Memory B cell (primary cell): ENCODE measurements at places on chromosomes 2 and 18.

DNA sequence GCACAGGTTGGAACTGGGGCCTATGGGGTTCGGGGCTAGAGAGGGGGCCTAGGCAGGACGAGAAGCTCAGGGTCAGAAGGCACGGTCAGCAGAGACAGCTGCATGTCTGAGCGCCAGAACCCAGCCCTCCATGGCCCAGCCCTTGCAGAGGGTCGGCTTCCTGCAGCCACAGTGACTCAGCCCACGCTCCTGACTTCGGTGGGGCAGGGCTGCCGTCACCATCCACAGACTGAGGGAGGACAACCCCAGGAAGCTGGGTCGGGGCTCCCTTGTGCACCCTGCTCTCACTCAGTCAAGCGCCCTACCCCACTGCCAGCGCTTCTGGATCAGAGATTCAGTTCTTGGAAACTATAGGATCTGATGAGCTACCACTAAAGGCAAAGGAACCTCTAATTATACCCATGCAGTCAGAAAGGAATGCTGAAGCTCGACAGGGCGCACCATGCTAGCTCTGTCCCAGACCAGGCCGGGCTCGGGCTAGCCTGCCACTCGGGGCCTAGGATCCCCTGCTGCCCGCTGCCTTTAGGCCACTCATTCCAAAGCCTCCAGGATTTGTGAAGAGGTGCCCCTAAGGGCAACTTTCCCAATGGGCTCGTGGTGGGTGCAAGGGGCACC lies 3.0 kb downstream of the ACTR1B start:
- no peak overlapping the region for H3K4me3 ChIP-seq
- peaks cover 20% of the 10 kb centered on the region for H3K4me1 ChIP-seq
- H3K36me3 ChIP-seq = peaks cover 10% of the 10 kb centered on the region
- H3K27me3 ChIP-seq = no peaks in the 10 kb centered on the region

- no peak for DNase-seq
- H3K4me3 ChIP-seq = no peak overlapping the region
- H3K27ac ChIP-seq = no peak overlapping the region
- H3K27me3 ChIP-seq = no peaks in the 10 kb centered on the region
- no peaks in the 10 kb centered on the region for H3K36me3 ChIP-seq
Measured at GRCh38 chr18:10912790-10913545, 236.4 kb downstream of the PIEZO2 start.

DNA sequence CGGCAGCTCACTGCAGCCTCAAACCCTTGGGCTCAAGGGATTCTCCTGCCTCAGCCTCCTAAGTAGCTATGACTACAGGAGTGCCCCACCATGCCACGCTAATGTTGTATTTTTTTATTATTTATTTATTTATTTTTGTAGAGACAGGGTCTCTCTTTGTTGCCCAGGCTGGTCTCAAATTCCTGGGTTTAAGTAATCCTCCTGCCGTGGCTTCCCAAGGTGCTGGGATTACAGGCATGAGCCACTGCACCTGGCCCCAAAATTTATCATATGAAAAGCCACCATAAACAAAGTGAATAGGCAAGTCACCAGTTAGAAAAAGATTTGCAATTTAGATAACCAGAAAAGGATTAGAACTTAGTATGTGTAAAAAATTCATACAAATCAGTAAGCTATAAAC lies 138.6 kb upstream of the NCK2 start:
- DNase-seq = no peak
- H3K4me1 ChIP-seq = no peaks in the 10 kb centered on the region
- H3K27ac ChIP-seq = no peak overlapping the region
- H3K27me3 ChIP-seq = peaks cover 4% of the 10 kb centered on the region
- no peaks in the 10 kb centered on the region for H3K36me3 ChIP-seq

- H3K27ac ChIP-seq = no peak overlapping the region
- no peak overlapping the region for H3K4me3 ChIP-seq
- DNase-seq = no peak
- no peaks in the 10 kb centered on the region for H3K36me3 ChIP-seq
- H3K4me1 ChIP-seq = no peaks in the 10 kb centered on the region
- H3K27me3 ChIP-seq = no peaks in the 10 kb centered on the region
Measured at GRCh38 chr18:73409242-73409641, 541.5 kb upstream of the NETO1 start.

DNA sequence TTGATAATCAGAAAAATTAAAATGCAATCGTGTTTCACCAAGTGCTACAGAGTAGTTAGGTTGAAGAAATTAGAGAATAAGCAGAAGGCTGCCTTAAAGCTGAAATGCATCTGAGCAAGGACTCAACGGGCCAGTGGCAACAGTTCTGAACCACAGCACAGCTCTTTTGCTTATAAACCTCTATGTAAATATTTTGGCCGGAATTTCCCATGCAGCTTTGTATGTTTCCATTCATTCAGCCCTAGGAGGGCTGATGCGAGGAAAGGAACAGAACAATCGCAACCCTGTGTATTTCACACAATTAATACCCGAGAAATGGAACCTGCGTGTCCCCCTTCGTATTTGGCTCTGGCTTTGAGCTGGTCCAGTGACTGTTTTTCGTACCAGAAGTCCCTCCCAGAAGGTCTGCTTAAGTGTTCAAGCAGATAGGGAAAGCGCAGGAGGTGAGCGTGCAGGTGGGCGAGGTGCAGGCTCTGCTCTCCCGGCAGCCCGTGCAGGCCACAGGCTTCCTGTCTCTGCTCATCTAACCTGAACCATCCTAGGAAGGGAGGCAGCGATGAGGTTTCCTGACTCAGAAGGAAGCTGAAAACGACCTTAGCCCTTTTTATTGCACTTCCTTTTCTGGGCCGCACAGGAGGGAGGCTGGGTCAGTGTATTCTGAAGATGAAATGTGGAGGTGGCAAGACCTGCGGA lies 67.3 kb downstream of the ASB1 start:
- H3K27ac ChIP-seq = no peak overlapping the region
- peaks cover 11% of the 10 kb centered on the region for H3K4me1 ChIP-seq
- no peak for DNase-seq
- peaks cover 11% of the 10 kb centered on the region for H3K27me3 ChIP-seq

GRCh38 chr2:200750323-200750910 lies 61.3 kb upstream of the BZW1 start:
- no peak overlapping the region for H3K27ac ChIP-seq
- no peak for DNase-seq
- H3K4me3 ChIP-seq = no peak overlapping the region
- peaks cover 14% of the 10 kb centered on the region for H3K27me3 ChIP-seq
- H3K4me1 ChIP-seq = no peaks in the 10 kb centered on the region

- no peak for DNase-seq
- no peaks in the 10 kb centered on the region for H3K36me3 ChIP-seq
- peaks cover 19% of the 10 kb centered on the region for H3K4me1 ChIP-seq
- H3K4me3 ChIP-seq = no peak overlapping the region
- H3K27ac ChIP-seq = no peak overlapping the region
Measured at GRCh38 chr2:47715552-47715951, 67.4 kb upstream of the MSH6 start.

- no peak overlapping the region for H3K27ac ChIP-seq
- DNase-seq = no peak
- H3K4me1 ChIP-seq = peaks cover 19% of the 10 kb centered on the region
- no peaks in the 10 kb centered on the region for H3K36me3 ChIP-seq
- no peaks in the 10 kb centered on the region for H3K27me3 ChIP-seq
Measured at GRCh38 chr2:57890464-57890863, 156.1 kb upstream of the VRK2 start.

DNA sequence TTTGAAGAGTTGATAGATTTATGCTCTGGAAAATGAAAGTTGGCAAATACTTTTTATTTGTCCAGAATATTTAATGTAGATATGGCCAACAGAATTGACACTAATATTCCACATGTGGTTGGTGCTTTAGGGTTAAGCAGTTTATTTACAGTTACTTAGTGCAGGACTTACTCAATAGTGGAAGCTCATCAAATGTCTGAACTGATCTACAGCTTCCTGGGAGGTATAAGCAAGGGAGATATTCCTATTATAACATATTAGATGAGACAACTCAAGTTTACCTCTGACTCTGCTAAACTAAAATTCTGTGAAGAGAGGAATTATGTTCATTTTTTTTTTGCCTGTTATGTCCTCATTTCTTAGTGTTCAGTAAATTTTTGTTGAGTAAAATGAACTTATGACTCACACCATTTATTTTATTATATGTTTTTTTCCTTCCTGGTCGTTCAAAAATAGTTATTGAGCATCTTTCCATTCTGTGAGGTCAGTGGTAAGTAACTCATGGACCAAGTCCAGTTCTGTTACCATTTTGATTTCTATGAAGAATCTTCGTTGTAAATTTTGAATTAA lies 13.6 kb downstream of the ABI2 start:
- H3K27me3 ChIP-seq = no peaks in the 10 kb centered on the region
- H3K27ac ChIP-seq = no peak overlapping the region
- peaks cover 8% of the 10 kb centered on the region for H3K36me3 ChIP-seq
- H3K4me3 ChIP-seq = no peak overlapping the region
- no peak for DNase-seq
- no peaks in the 10 kb centered on the region for H3K4me1 ChIP-seq

- H3K27ac ChIP-seq = no peak overlapping the region
- no peaks in the 10 kb centered on the region for H3K4me1 ChIP-seq
- no peak for DNase-seq
- H3K27me3 ChIP-seq = peaks cover 12% of the 10 kb centered on the region
Measured at GRCh38 chr18:48033790-48034650, 103.6 kb upstream of the SMAD2 start.

DNA sequence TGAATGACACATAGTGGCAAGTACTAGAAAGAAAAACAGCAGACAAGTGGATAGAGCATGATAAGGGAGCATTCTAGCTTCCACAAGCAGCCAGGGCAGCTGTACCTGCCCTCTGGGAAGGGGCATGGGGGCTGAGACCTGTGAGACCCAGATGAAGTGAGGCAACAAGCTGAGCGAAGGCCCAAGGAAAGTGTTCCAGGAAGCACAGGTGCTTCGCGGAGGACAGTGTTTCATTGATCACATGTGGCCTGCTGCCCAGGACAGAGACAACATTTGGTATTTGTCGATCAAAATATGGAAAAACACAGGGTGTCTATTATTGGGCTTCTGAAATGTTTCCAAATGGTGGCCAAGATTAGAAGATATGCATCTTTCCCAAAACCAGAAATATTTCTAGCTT lies 149.1 kb downstream of the ZNF516 start:
- DNase-seq = no peak
- peaks cover 7% of the 10 kb centered on the region for H3K4me1 ChIP-seq
- no peak overlapping the region for H3K27ac ChIP-seq
- H3K36me3 ChIP-seq = no peaks in the 10 kb centered on the region
- H3K27me3 ChIP-seq = peaks cover 6% of the 10 kb centered on the region

GRCh38 chr2:208990716-208991115 lies 433.1 kb upstream of the MAP2 start:
- no peaks in the 10 kb centered on the region for H3K36me3 ChIP-seq
- DNase-seq = no peak
- no peak overlapping the region for H3K4me3 ChIP-seq
- H3K27ac ChIP-seq = no peak overlapping the region

DNA sequence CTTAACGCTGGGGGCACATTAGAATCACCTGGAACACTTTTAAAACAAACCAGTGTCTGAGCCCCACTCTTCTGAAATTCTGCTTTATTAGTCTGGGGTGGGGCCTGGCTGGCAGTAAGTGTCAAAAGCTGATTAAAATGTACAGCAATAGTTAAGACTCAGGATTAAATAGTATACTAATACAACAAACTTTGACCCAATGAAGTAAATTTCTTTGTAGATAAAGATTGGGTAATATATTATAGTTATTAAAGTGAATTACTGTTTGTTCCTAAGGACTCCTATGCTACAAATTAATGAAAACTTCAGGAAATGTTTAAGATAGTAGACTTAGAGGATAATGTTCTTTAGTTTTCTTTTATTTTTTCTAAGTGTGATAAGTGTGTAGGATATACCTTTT lies 160.9 kb downstream of the FAM124B start:
- no peaks in the 10 kb centered on the region for H3K4me1 ChIP-seq
- H3K27ac ChIP-seq = no peak overlapping the region
- peaks cover 5% of the 10 kb centered on the region for H3K27me3 ChIP-seq

DNA sequence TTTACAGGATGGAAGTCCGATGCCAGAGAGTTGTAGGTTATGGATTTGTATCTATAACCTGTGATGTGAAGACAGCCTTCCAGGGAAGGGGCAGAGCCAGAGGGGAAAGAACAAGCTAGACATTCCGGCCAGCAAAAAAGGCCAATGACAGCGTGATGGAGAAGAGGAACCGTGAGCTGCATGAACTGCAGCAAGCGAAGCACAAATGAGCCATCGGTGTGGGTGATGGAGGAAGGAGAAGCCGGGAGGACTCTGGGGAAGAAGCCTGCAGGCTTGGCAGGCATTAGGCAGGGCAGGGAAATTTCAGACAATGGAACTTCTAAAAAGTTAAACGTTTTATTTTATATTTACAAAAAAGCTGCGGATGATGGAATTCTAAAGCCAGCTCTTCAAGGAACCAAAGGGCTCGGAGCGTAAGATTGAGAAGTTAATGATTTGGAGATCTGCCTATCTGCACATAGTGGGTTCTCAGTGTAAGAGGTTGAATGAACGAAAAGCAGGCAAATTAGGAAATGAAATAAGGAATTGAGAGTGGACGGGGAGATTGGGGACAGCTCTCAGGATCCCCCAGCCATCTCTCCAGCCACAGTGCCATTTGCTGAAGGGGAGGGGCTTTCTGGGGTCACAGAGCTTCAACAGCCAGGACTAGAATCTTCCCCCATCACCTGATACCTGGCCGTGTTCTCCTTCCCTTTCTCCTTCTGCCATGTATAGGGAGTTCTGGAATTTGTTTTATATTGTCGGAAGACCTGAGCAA lies 28.4 kb downstream of the NGEF start:
- H3K4me1 ChIP-seq = peaks cover 3% of the 10 kb centered on the region
- no peak for DNase-seq
- no peak overlapping the region for H3K4me3 ChIP-seq
- H3K27me3 ChIP-seq = peaks cover 25% of the 10 kb centered on the region

DNA sequence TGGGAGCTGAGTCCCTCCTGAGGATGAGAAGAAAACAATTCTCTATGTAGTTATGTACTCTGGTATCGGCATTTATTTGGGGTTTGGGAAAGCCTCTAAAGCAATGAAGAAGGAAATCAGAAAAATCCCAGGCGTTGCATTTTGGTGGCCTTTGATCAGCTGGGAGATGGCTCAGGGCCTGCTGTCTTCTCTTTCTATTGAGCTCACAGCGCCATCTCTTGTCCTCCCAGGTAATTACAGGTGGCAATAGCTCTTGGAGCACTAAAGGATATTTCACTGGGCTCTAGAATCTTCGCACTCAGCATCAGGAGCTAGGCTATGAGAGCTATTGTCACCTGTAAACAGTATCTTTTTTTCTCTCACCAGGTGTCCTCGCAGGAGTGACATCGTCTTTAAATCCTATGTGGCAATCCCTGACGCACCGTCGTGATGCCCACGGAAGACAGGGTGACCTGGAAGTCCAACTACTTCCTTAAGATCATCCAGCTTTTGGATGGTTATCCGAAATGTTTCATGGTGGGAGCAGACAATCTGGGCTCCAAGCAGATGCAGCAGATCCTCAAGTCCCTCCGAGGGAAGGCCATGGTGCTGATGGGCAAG lies 76.1 kb upstream of the PMAIP1 start:
- H3K4me1 ChIP-seq = peaks cover 3% of the 10 kb centered on the region
- no peaks in the 10 kb centered on the region for H3K36me3 ChIP-seq
- DNase-seq = no peak
- no peak overlapping the region for H3K4me3 ChIP-seq

DNA sequence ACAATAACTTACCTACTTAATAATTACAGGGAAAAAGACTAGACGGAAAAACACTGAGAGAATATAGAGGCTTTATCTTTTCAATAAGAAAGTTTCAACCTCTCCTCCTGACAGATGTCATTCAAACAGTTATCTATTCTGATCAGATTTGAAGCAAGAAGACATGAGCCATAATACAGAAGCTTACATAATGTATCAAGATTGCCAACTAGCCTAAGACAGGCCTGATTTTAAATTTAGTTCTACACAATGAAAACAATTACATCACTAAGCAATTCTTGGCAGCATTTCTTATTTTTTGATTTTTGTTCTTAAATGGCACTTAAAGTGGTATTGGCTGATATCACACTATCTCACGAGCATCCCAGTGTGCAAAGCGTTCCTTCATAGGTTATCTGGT lies 41.6 kb downstream of the GPR155 start:
- H3K27me3 ChIP-seq = no peaks in the 10 kb centered on the region
- H3K4me1 ChIP-seq = peaks cover 9% of the 10 kb centered on the region
- H3K36me3 ChIP-seq = peaks cover 3% of the 10 kb centered on the region
- H3K27ac ChIP-seq = no peak overlapping the region
- no peak overlapping the region for H3K4me3 ChIP-seq
